IMR-90 (cell line): ENCODE measurements at places on chromosomes 11 and 22. TPM values are rescaled to one million over a fixed set of nuclear protein-coding genes. Genes with fewer than 3 reads are reported as not detected.

DNA sequence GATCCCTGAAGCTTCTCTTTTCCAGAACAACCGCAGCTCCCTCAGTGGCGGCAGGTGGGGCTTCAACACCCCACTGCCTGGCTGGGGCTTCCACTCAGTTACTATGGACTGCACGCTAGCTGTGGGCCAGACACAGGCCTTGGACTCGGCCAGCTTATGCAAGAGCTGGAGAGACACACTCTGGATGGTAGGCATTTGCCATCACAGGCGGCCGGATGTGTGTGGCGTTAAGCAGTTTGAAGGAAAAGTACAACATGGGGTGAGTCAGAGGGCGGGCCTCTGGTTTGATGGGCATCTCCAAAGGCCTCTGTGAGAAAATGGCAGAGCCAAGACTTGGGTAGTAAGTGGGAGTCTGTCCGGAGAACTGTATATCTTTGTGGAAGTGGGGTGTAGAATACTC is 17.6 kb downstream of the KCNJ4 start:
- DNase-seq = no peak

- no peak for DNase-seq
These were observed 184.7 kb downstream of the CTTN start for GRCh38 chr11:70582886-70583641.

GRCh38 chr11:110159476-110159875 is 66.3 kb downstream of the ZC3H12C start:
- no peak for DNase-seq

DNA sequence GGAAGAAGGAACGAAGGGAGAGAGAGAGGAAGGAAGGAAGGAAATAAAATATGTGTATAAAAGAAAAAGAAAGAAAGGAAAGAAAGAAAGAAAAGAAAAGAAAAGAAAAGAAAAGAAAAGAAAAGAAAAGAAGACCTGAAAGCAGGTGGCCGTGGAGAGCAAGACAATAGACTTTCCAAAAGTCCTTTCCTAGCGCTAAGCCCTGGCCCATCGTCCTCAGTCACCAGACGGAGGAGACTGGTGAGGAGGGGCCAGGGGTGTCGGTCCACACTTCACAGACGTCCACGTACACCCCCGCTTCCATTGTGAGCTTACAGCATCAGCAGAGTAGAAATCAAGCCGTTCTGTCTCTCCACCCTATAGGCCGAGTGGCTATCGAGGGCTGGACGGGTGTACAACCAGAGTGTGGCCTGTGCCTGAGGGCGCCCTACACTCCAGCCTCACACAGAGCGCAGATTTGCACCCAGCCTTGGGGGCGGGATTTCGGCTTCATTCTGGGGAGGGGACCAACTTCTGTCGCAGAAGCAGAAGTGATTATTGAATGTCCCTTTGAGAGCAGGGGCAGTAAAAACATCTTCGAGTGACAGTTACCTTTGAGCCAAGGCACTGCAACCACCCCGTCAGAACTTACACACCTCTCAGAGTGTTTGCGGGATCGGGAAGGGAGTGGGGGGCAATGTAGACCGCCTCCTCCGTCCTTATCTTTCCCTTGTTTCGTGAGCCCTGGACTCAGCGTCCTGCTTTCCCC is 2.0 kb upstream of the BSX start:
- DNase-seq = no peak

DNA sequence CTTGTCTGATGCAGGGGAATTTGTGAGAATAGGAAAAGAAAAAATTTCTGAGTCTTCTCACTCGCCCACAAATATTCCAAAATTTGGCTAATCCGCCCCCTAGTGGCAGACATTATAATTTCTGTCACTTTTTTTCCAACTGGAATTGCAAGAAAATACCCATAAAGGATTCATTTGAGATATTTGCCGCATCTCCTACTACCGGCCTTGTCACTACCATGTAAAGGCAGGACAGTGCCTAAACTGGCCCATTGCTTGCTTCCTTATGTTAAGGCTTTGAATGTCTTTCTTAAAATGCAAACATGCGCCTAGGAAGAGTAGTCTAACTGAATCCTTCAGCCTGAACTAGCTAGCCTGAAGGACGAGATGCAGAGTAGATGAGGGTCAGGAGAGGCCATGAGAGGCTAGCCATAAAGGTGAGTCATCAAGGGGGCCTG is 9.3 kb upstream of the CEP295 start:
- DNase-seq = peak; percentile 44

DNA sequence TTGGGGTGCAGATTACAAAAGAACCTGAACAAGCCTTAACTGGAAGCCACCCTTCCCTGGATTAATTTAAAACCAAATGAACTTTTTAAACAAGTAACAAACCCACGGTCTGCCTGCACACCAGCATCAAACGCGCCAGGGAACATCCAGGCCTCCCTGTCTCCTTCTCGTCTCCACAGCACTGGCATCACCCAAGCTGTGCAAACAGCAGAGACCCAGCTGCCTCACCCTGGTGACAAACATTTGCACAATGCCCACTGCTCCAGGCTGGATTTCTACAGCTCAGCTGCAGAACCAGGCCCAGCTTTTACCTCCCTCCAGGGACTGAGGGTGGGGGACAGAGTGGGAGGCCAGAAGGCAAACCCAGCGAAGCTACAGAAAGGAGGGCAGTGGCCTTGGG is 7.0 kb downstream of the RPL3 start:
- no peak for DNase-seq

DNA sequence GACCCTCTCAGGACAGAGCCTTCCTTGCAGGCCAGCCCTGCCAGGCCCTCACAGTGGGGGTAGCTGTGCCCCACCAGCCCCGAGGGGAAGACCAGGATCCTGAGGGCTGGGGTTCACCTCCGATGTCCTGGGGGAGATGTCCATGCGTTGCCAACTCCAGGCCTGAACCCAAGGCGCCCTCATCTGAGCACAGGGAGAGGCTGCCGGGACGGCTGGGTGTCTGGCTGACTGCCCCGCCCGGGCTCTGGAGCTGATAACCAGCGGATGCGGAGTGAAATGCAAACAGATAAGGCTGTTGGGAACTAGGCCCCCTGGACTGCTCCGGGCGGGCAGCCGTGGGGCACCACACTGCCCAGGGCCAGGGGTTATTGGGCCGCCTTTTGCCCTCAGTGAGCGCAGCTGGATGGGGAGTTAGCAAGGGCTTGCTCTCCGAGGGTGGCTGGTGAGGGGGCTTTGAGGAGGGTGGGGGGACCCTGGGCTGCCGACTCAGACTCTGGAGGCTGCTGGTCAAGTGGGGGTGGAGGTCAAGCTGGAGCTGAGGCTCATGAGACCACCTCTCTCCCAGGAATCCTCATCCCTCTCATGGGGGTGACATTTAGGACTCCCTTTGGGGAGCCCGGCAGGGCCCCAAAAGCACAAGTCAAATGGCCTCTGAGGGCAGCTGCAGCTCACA is 5.6 kb upstream of the MUC6 start:
- no peak for DNase-seq

GRCh38 chr11:42812361-42812760 is 499.4 kb upstream of the API5 start:
- DNase-seq = no peak

- DNase-seq = no peak
These were observed 192.6 kb upstream of the PITPNB start for GRCh38 chr22:28111501-28112189.

- no peak for DNase-seq
These were observed 78.9 kb downstream of the GRK3 start for GRCh38 chr22:25643232-25644000.

The OR51A7 gene
- total RNA-seq = not detected in 2 replicates

- DNase-seq = no peak
These were observed 10.7 kb upstream of the MTMR3 start for GRCh38 chr22:29872144-29872893.

DNA sequence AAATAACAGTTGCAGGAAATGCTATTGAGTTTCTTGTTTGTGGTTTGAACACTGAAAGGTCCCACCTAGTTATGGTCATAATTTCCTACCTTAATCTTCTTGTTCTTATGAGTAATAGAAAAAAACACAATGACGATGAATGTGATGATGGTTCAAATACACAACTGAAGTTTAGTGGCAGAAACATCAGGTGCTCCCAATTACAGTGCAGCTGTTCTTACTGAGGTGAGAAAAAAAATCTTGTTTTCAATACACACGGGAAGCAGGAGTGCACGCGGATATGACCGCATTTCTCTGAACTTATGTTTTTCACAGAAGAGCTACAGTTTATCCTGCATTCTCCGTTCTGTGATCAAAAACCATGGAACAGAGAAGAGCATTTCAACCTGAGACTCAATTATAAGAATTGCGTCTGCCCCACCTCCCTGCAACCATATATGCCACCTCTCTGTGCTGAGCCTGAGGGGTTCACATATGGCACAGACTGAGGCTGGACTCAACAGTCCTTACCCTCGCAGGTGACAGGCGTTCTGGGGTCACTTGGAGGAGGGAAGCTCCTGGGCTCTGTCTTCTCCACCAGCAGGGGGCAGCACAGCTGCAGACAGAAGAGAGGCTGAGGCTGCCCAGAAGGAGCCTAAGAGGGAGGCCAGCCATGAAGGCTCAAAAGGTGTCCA is 99.7 kb upstream of the IGLL5 start:
- DNase-seq = peak; percentile 28

GRCh38 chr11:17594686-17595192 is 47.7 kb downstream of the OTOG start:
- no peak for DNase-seq

GRCh38 chr11:86577644-86578636 is 94.5 kb downstream of the ME3 start:
- peak; percentile 91 for DNase-seq

The HOATZ gene
- total RNA-seq = not detected in 2 replicates

DNA sequence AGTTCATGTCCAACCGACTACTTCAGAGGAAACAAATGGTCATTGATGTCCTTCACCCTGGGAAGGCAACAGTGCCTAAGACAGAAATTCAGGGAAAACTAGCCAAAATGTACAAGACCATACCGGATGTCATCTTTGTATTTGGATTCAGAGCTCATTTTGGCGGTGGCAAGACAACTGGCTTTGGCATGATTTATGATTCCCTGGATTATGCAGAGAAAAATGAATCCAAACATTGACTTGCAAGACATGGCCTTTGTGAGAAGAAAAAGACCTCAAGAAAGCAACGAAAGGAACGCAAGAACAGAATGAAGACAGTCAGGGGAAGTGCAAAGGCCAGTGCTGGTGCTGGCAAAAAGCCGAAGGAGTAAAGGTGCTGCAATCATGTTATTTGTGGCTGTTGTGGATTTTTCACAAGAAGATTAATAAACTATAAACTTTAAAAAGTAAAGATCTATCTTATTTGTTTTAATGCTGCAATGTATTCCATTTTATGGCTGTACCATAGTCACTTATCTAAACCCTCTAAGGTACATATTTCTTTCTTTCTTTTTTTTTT is 20.1 kb upstream of the HIPK3 start:
- no peak for DNase-seq

The IL18BP gene
- 0.83 and 0.90 TPM in 2 replicates for total RNA-seq

DNA sequence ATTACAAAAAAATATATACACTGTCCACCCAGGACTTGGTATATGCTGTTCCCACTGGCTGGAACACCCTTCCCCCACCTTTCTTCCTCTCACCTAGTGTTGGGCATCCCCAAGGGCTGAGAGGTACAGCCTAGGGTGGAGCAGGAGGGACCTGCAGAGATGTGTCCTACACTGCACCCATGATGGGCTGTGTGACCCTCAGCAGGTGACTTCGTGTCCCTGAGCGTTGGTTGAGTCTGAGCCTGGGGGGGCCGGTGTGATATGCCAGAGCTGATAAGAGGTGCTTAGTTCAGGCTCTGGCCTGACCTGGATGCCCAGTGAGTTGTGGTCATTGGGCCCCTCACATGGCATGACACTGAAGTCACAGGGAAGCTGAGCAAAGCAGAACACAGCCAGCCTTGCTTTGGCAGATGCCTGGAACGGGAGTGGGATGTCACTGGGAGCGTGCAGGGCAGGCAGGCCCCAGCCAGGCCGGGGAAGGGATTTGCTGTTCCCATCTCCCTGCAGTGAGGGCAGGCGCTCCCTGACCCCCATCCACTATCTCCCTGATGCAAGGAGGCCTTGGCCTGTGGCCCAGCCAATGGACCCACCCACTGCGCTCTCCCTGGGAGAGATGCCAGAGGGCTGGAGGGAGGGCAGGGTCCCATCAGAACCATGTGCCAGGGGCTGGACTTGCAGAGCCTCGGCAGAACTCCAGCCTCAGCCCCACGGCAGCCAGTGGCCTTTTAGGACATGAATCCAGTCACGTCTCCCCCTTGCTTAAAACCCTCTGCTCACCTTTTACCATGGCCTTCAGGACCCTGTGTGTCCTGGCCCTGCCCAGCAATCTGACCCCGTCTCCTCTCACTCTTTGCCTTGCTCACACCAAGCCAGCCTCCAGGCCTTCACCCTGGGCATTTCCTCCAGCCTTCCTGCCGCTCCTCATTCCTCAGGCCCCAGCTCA is 138.9 kb downstream of the MN1 start:
- DNase-seq = no peak

The OR4P4 gene
- not detected in 2 replicates for total RNA-seq

GRCh38 chr11:134267966-134268365 is 8.2 kb upstream of the GLB1L3 start:
- no peak for DNase-seq

GRCh38 chr11:954392-955153 is 28.9 kb downstream of the AP2A2 start:
- DNase-seq = no peak

The GTPBP1 gene
- 12.4 and 21.4 TPM in 2 replicates for total RNA-seq

GRCh38 chr11:70483077-70483861 is 84.9 kb downstream of the CTTN start:
- DNase-seq = peak; percentile 60

- DNase-seq = no peak
These were observed 42.3 kb upstream of the LINC01488 start for GRCh38 chr11:69439127-69439526.

The OR4A16 gene
- total RNA-seq = not detected in 2 replicates

DNA sequence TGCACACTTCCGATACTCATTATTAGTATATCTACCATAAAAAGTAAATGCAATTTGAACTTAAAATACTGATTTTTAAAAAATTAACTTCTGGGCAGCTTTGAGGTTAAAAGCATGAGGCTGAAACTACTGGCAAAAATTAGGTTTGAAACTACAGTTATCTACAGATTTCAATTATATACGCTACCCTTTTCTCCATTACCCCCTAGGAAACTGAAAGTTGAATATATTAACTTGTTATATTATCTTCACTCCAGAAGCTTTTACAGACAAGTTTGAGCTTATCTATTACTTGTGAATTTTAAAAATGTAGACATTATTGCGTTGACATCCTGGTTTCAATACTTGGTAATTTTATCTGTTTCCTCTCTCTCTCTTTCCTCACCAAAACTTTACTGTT is 96.7 kb upstream of the DDI1 start:
- DNase-seq = no peak

The NCR3LG1 gene
- total RNA-seq = 3.9 and 4.1 TPM in 2 replicates

GRCh38 chr11:100889758-100890157 is 202.7 kb downstream of the ARHGAP42 start:
- no peak for DNase-seq

The CLTCL1 gene
- total RNA-seq = 7.5 and 8.1 TPM in 2 replicates

The CALCB gene
- not detected in 2 replicates for total RNA-seq

The CHRDL2 gene
- total RNA-seq = not detected in 2 replicates

The CCDC81 gene
- total RNA-seq = 5.6 and 6.5 TPM in 2 replicates
